ENCODE measurements at places on chromosomes 3 and 15.
A peak's percentile ranks its signal among the peaks of the same experiment; 100 is the strongest.

DNA sequence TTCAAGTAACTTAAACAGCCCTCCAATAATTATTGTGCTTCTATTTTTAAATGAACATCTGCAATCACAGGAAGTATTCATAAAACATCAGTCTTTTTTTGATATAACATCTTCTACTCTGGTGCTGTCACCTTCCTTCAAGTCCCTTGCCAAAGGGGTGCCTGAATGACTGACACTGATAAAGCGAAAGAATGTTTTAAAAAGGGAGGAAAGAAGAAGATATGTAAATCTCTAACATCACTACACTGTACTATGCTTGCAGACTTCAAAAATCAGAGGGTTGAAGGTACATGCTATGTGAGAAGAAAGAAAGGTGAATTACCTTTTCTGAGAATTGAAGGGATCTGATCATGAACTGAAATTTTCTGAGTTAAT, 253.7 kb downstream of the ZPLD1 start:
- no peak for DNase-seq

DNA sequence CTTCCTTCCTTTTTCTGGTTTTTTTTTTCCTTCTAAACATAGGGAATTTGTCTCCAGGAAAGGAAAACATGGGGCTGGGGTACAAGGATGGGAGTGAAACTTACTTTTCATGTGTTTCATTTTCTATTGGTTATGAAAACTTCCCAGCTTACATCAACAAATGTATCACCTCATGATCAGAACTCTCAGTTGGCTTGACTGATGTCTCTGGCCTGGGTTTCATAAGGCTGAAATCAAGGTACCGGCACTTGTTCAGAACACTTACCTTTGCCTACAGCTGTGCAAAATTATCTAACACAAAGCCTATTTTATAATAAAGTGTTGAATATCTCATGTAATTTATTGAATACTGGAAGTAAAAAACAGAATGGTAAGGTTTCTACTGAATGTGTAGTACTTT, 91.8 kb upstream of the STT3B start:
- DNase-seq, result no peak

DNA sequence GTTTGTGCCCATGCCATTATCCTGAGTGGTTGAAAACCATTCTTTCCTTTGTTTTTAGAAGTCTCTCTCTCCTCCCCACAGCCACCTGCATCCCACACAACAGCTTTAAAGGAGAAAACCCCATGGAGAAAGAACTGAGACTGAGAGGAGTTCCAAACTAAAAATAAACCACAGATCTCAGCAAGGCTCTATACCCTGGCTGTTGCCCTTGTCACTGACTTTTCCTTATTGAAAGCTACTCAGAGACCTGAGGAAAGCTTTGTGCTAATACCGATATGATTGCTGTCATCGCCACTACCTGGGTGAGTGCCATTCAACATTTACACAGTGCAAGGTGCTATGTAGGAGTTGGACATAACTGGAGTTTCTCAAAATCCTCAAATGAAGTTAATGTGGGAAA, 55.5 kb upstream of the RASGRP1 start:
- DNase-seq, result no peak

DNA sequence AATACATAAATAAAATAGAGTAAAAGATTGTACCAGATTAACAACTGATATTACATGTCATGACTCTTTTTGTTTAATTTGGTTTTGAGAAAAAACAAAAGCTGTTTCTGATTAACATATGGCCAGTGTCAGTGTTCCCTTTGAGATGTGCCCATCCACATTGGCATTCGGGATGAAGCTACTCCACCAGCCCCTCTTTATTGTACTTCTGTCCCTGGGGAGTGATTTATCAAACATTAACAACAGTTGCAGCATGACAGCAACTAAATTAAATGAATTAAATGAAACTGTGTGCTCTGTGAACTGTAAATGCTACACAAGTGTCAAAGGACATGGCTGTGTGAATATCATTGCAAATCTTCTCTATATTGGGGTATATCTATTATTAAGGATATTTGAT, 25.9 kb upstream of the MTMR10 start:
- no peak for DNase-seq

- no peak for DNase-seq
Observed at GRCh38 chr15:55283379-55284147, 6.0 kb downstream of the RAB27A start.

DNA sequence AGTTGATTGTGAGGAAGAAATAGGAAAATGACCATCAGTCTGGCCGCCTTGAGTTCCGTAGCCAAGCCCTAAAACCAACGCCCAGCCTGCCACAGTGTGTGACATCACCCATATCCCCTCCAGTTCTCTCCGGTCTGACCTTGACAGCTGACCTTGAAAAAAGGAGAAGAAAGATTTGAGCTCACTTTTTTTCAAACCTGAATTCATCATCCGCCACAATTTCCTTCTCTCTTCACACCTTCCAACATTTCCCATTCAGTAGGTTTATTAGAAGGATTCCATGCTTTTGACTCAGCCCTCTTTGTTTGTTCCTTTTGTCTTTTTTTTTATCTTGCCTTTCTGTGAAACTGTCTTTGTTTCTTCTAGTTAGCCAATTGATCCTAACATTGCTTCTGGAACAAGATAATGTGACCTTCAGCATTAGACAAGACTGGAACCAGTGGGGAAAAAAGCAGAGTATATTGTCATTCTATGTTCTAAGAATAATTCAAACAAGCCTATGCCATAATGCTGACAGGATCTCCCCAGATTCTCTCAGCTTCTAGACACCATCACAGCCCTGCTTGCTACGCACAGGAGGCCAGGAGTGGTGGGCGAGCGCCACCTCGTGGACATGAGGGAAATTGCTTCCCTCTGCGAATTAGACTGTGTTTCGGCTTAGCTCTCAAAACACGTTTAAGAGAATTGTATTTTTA, 283.1 kb downstream of the FGF12 start:
- DNase-seq, result peak; percentile 84

DNA sequence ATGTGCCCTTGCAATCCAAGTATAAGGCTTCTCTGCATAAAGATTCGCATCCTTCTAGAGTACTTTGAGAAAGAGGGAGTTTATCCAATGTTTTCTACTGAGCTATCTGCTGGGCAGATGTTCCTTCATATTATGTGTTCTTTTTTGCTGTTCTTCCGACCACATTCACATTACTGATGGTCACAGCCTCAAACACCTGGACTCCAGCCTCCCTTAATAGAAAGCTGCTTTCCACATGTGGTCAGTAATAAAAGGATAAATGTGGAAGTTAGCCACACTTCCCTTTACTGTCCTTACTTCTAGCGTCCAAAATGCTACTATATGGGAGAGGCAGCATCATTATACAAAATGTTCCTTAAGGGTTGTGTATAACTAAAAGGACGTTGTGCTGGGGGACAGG, 116.9 kb downstream of the CD47 start:
- no peak for DNase-seq

DNA sequence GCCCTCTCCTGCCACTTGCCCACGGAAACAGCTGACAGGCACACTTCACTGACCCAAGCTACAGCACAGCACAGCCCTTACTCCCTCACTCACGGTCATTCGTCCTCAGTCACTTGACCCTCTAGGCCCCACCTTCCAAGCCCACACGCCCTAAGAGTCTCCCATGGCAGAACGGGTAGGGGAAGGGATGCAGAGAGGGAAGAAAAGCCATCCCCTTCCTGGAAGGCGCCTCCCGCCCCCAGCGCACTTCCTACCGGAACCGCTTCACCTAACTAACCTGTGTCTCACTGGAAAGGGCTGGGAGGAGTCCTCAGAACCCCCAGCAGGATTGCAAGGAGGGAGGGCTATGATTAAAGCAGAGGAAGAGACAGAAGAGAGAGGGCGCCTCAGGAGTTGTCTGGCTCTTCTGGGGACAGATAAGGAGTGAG, 22.9 kb downstream of the EPHB3 start:
- no peak for DNase-seq

- no peak for DNase-seq
Observed at GRCh38 chr3:183295211-183295610, 42.2 kb downstream of the B3GNT5 start.

- no peak for DNase-seq
Observed at GRCh38 chr3:59267021-59267420, 217.2 kb upstream of the CFAP20DC start.

- no peak for DNase-seq
Observed at GRCh38 chr3:46715507-46716175, 2.0 kb downstream of the PRSS50 start.

DNA sequence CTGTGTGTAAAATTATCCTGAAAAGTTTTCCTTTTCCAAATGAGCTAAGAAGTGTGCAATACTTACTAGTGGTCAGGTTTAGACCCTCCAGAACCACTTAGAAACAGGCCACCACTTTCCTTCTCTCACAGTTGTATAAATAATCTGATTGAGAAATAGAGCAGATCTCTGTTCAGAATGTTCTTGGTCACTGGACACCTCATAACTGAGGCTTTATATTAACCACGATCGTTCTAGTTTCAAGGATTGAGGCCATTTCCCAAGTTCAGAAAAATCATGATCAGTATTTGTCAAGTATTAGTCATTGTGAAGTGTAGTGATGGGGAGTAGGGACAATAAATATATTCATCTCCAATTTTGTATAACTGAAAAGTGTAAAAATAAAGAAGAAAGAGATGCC, 1.0 kb upstream of the MAP3K13 start:
- DNase-seq, result no peak

DNA sequence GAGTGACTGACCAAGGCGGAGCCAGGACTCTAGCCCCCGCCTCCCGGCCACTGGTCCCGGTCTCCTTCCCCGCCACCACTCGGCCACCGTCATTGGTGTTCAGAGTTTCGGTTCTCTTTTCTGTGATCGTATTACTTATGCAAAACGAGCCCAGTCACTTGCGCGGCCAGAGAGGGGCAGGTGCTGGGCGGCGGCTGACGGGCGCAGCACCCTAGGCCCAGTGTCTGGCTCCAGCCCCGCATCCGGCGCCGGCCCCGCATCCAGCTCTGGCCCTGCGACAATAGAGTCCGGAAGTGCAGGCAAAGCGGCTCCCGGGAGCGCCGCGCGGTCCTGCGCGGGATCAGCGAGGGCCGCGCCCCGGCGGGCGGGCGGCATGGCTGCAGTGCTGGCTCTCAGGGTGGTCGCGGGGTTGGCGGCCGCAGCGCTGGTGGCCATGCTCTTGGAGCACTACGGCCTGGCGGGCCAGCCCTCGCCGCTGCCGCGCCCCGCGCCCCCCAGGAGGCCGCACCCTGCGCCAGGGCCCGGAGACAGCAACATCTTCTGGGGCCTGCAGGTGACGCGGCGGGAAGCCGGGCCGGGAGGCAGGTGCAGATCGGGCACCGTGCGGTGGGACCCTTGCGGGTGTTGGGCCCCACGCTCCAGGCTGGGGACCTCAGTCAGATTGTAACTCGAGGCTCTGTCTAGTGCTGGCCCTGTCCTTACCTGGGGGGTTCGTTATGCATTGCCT, at the start of gene TMEM62:
TMEM62 (plus strand) TSS at position 157 of the 727 bp plus-strand sequence; CDS start at position 374, 217 bp downstream.
- peak; percentile 83 for DNase-seq

GRCh38 chr15:66842710-66843441, 140.8 kb downstream of the SMAD6 start:
- DNase-seq, result no peak

GRCh38 chr15:73991260-73991659, 835 bp downstream of the STOML1 start:
- no peak for DNase-seq

DNA sequence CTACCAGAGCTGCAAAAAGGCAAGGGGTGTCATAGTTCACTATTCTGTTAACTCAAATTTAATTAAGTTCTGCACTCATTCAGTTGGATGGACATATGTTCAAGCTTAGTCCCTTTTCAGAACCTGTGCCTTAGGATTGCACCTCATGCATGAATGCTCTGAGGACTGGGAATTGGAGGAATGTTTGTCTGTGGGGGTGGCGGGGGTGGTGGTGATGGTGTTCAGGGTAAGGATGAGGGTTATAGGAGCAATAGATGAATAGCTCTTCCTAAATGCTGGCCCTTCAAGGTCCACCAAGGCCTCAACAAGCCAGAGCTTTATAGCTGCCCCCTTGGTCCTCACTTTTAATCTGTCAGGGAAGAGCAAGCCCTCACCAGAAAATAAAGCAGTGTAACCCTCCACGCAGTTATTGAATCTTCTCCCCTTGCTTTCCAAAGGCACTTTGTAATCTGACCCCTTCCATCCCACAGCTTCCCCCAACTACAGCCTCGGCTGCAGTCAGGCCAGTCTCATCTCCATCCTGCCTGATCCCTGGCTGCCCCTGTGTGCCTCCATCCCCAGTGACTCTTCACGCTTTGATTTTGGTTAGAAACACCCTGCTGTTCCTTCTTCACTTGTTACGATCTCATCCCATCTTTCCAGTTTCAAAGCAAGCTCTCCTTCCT, 221.6 kb upstream of the LMCD1 start:
- DNase-seq, result no peak

DNA sequence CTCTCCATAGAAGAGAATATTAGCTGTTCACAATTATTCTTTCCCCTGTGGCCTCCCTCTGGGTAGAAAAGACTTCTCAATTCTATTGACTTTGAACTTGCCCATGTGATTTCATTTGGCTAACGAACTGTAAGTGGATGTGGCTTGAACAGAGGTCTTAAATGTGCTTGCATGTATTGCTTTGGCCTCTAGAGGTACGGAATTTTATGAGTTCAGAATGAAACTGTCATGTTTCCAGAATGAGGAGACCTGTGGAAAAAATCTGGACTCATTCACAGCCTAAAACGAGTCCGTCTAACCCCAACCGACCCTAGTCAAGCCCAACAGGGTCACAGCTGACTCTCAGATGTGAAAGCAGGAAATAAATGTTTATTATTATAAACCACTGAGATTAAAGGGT, 596.7 kb upstream of the UBE2E2 start:
- no peak for DNase-seq

DNA sequence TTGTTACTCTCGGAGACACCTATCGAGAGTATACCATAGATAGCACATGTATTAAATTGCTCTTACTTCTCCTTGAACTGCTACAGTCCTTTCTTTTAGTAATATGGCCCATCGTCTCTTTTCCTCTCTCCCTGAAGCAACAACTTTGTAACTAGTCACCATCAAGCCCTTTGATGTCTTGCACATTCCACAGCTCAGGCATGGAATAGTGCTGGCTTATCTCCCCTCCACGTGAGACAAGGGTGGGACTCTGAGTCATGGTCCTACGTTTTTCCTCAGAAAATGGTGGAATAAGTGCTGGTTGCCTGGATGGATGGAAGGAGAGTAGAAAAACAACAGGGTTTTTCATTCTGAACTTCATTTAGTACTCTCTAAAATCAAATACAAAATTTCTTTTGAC, 163.3 kb upstream of the MBNL1 start:
- no peak for DNase-seq

GRCh38 chr3:104556372-104557078, 810.2 kb upstream of the ALCAM start:
- DNase-seq, result no peak
